RWPE2 (cell line): ENCODE measurements at places on chromosomes 7 and 10.

GRCh38 chr10:978826-979421, 9.3 kb upstream of the GTPBP4 start:
- DNase-seq: no peak

DNA sequence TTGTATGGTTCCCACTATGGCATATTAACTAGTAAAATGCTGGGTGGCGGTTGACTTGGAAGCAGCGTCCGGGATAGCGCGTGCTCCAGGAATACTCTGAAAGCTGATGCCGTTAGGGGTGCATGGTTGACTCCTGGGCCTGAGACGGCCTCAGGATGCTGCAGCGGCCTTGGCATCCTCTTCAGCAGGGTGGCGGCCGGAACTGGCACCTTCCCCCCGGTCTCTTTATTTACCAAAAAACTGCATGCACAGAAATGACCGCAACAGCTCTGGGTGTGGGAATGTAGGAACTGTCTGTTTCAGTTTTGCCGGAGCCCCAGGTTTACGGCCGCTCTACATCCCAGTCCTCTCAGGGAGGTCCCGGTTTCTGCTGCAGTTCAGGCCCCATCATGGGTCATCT, 28.8 kb downstream of the PFKP start:
- DNase-seq: no peak

- peak; percentile 76 for DNase-seq
Measured at GRCh38 chr10:3948843-3949242, 163.8 kb upstream of the KLF6 start.

GRCh38 chr10:1661859-1662437, 75.4 kb downstream of the ADARB2 start:
- DNase-seq: no peak

- DNase-seq: no peak
Measured at GRCh38 chr10:8182806-8183205, 128.3 kb downstream of the GATA3 start.

GRCh38 chr10:95440756-95441546, 120.2 kb downstream of the SORBS1 start:
- no peak for DNase-seq

DNA sequence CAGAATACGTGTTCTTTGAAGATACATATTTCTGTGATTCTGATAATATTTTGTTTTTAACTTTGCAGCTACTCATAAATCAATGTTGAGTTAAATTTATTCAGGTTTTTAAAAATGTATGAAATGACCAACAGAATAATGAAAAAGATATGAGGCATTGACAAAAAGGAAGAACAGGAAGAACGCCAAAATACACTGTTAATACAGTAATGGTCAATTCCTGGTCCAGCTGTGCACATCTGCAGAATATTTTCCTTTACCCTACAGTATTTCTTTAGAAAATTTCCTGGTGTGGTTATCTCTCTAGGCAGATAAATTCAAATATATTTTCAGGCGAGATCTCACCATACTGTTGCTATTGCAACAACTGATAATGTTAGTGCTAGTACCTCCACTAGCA, 203.2 kb upstream of the DGKB start:
- no peak for DNase-seq

DNA sequence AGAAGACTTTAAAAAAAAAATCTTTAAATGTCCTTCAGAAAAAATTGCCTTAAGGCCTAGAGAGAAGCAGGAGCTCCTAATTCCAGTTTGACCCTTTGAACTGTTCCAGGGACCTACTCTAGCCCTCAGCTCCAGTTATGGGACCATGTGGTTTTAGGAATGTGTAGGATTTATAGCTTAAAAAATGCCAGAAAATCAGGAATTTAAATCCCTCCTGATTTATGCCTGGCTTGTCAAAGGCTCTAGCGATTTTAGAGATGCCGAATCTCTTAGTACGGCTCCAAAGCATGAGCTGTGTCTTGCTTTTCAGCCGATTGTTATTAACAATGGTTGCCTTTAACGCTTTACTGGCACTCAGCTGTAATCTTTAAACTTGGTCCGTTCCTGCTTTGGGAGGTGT, 130.6 kb upstream of the NPVF start:
- no peak for DNase-seq

GRCh38 chr10:52450762-52451291, 136.7 kb downstream of the DKK1 start:
- DNase-seq: no peak

DNA sequence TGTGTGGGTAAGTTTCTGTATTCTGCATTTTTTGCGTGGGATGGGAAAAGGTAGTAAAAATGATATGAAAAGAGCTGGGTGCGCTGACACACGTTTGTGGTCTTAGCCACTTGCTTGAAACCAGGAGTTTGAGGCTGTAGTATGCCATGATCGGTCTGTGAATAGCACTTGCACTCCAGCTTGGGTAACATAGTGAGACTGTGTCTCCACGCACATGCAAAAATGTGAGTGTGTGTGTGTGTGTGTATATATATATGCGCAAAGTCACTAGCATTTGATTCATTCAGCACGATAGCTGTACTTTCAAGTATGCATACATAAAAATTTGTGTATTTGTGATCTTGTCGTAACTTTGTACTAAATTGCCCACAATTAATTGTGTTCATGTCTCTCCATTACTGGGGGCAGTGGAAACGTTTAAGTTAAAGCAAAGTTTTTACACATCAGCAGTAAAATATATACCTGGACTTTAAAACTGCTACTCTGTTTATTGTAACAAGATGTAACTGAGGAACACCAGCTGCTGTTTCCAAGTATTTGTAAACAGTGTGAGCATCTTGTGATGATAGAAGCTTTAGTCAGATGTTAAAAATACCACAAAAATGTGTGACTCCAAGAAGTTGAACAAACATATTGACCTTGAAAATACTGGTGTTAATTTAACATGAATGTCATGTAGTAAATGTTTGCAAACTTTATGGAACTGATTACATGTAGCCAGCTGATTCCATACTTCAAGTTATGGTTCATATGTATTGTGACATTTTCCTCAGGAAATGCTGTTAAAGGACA, 1.6 kb downstream of the ZRANB1 start:
- DNase-seq: no peak

DNA sequence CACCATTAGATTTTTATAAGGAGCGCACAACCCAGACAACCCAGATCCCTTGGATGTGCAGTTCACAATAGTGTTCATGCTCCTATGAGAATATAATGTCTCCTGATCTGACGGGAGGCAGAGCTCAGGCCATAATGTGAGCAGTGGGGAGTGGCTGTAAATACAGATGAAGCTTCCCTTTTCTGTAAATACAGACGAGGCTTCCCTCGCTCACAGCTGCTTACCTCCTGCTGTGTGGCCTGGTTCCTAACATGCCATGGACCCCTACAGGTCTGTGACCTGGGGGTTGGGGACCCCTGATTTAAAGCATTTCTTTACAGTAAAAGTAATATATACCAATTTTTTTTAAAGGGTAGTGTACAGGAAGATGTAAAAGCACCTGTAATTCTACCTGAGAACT, 33.2 kb downstream of the HELLS start:
- no peak for DNase-seq

DNA sequence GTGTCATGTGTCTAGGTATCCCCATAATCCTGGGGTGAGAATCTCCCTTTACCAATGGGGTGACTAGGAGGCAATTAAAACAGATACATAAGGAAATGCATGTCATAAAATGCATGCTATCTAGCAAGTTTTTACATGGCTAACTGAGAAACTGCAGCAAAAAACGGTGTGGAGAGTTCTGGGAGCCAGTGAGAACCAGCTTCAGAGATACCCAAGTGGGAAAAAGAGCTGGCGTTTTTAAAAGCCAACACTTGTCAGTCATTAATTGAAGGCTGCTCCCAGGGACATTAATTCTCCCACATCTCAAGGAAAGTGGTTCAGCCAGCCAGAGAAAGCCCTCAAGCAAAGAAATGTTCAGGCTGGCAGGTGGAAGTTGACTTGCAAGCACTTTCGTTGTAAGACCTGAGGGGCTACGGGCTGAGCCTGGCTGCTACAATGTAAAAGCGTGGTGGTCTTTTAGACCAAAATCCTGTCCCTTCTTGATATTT, 28.1 kb downstream of the ST8SIA6 start:
- DNase-seq: no peak

DNA sequence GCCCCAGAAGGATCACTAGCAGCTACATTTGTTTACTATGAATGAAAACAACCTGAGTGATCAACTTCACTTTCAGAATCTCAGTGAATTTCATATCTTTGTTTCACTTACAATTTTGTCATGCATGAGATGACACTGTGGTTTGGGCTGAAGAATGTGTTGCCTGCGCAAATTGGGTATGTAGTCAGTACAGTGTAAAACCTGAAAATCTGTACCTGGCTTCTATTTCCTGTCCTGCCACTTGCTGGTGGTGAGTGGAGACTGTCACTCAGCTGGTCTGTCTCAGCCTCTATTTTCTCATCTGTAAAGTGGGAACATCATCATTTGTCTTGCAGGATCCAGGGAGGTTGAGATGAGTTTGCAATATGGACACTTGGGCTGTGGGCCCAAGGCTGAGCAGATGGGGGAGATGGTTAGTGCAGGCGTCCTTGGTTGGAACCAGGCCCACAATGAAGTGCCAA, 118.0 kb downstream of the WDFY4 start:
- DNase-seq: no peak
